ENCODE measurements at places on chromosomes 1 and 21. TPM values are rescaled to one million over a fixed set of nuclear protein-coding genes. Genes with fewer than 3 reads are reported as not detected.

GRCh38 chr1:62437273-62437940 is 558 bp downstream of the USP1 start:
- peak overlapping the region; percentile 98 for H3K27ac ChIP-seq
- H3K36me3 ChIP-seq = peaks cover 9% of the 10 kb centered on the region
- H3K4me3 ChIP-seq = peak overlapping the region; percentile 93
- no peak for DNase-seq
- no peaks in the 10 kb centered on the region for H3K27me3 ChIP-seq

DNA sequence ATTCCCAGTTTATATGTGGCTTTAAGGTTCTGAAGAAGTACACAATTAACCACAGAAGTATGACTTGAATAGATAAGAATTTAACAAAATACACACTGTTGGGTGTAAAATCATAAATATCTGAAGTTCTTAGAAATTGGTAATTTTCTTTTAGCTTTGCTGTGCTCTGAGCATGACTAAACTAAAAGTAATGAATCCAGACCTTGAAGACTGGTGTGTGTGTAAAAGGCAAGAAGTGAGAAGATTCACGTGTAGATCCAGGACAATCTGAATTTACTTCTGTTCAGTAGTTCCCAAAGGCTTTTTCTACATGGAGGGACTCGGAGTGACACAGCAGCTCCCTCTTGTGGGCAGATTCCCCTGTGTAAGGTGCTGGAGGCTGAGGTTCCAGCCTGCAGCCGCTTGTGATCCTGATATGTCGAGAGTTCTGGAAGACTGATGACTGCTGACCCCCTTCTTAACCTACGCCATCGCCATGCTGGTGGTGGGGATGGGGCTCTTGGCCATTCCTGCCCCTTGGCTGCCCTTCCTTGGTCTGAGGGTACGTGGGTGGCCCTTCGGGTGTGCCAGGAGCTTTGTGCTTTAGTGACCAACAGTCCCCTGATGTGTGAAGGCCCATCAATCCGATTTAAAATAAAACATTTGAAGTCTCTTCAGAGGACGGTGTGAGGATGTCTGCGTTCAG is 62.7 kb downstream of the ADARB1 start:
- H3K4me3 ChIP-seq = no peak overlapping the region
- H3K36me3 ChIP-seq = no peaks in the 10 kb centered on the region
- H3K4me1 ChIP-seq = peaks cover 18% of the 10 kb centered on the region
- H3K27ac ChIP-seq = no peak overlapping the region
- DNase-seq = peak; percentile 73
- H3K27me3 ChIP-seq = no peaks in the 10 kb centered on the region

DNA sequence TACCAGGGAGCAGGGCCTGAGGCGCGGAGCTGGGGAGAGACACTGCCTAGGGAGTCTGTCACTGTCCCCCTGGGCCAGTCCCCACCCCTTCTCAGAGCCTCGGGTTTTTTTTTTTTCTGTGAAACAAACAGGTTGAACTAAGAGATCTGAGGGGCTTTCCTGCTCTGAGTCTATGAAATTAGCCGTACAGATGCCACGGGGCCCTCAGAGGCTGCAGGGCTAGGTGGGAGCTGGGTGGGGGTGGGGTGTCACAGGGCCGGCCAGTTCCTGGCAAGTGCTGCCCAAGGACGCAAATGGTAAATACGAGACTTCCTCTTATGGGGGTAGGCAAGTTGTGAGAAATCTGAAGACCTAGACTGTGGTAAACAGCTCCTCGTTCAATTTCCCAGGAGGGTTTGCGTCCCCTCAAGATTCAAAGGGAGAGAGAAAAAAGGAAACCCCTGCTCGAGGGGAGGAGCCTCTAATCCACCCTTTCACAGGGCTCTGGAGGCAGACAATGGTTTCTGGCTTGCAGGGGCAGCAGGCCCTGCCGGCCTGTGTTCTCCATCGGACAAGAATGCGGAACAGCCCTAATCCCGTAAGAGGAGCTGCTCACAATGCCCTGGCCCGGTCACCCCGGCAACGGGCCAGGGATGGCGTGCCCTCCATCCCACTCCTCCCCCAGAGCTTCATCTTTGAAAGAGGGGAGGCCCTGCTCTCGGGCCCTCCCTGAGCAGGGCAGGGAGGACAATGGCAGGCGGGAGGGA is 7.8 kb downstream of the NUAK2 start:
- peaks cover 65% of the 10 kb centered on the region for H3K4me1 ChIP-seq
- peak; percentile 64 for DNase-seq
- H3K4me3 ChIP-seq = peak overlapping the region; percentile 15
- peak overlapping the region; percentile 83 for H3K27ac ChIP-seq
- peaks cover 25% of the 10 kb centered on the region for H3K36me3 ChIP-seq

GRCh38 chr1:226586650-226587422 is 38.3 kb downstream of the STUM start:
- H3K27me3 ChIP-seq = no peaks in the 10 kb centered on the region
- H3K27ac ChIP-seq = no peak overlapping the region
- H3K4me3 ChIP-seq = no peak overlapping the region
- H3K4me1 ChIP-seq = no peaks in the 10 kb centered on the region

GRCh38 chr1:70961374-70961975 is 86.1 kb downstream of the PTGER3 start:
- no peaks in the 10 kb centered on the region for H3K27me3 ChIP-seq
- no peaks in the 10 kb centered on the region for H3K36me3 ChIP-seq
- no peak for DNase-seq
- H3K4me1 ChIP-seq = no peaks in the 10 kb centered on the region

GRCh38 chr1:112196731-112197130 is 199.3 kb upstream of the CTTNBP2NL start:
- no peaks in the 10 kb centered on the region for H3K4me1 ChIP-seq
- no peaks in the 10 kb centered on the region for H3K27me3 ChIP-seq
- no peak for DNase-seq
- no peak overlapping the region for H3K27ac ChIP-seq
- no peaks in the 10 kb centered on the region for H3K36me3 ChIP-seq
- no peak overlapping the region for H3K4me3 ChIP-seq

The BRWD1 gene
- total RNA-seq = 35.1 TPM
